ENCODE measurements at places on chromosomes 3 and 15.

- DNase-seq = no peak
Measured at GRCh38 chr3:15345066-15345607, 12.8 kb upstream of the SH3BP5 start.

DNA sequence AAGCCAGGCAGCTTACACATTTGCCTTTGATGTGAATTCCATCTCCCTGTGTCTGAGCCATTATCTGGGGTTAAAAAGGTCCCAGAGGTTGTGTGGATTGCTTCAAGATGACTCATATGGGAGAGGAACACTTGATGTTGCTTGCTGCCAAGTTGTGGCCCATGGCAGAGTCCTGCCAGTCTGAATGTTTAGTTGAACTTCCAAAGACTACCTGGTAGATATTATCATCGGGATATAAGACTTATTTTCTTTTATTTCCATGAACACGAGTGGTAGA, 85.6 kb downstream of the TJP1 start:
- DNase-seq = peak; percentile 85

DNA sequence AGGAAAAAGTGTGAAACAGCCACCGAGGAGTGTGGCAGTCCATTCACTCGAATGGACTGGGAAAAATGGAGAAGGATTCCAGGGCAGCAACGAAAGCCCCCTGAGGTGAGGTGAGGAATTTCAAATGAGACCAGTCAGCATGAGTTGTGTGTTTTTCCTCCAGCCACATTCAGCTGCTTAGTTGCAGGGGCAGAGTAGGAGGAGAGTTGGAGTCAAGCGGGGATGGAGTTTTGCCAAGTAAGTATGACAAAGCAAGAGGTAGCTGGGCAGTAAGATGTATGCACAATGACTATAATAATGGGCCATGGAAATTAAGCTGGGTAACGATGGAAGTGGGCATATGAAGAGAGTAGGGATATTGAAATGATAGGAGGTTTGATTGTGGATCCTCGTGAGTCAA, 64.4 kb downstream of the CCDC54 start:
- DNase-seq = no peak

DNA sequence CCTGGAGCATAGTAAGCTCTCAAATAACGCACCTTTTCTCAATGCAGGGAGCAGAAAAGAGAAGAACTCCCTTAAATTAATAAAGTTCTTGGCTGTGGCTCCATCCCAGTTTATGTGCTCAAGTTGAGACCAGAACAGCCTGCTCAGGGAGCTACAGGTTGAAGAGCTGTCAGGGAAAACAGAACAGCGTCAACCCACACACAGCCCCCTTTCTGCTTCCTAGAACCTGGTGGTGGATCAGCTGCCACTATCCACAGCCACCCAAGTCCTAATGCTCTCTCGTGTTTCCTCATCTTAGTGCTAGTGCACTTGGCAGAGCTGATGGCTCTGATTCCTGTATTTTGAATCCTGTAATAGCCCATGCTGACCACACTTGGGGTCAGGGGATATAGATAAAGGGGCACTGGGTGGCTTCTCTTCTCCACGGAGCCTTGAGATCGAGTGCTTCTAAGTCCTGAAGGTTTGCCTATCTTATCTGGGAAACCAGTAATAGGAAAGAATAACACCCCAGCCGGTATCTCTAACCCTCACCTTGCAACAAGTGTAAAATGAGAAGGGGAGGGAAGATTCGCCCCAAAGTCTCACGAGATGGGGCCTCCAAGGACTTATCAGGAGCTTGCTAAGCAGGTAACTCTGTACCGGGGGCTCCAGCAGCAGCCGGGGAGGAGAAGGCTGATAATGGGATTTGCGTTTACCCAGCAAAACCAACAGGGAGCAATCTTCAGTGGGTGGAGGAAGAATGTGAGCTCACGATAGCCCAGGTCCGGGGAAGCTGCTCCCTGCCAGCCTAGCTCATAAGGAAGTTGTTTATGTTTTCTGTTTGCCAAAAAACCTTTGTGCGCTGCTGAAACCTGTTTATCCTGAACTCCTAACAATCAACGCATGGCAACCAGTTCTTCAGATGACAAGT, 136.2 kb upstream of the ICE2 start:
- DNase-seq = no peak

- no peak for DNase-seq
Measured at GRCh38 chr3:58608648-58609047, 31.5 kb upstream of the FAM107A start.

GRCh38 chr15:91499774-91500383, 353.6 kb upstream of the SLCO3A1 start:
- no peak for DNase-seq

GRCh38 chr3:57942872-57943283, 65.3 kb upstream of the FLNB start:
- DNase-seq = no peak

DNA sequence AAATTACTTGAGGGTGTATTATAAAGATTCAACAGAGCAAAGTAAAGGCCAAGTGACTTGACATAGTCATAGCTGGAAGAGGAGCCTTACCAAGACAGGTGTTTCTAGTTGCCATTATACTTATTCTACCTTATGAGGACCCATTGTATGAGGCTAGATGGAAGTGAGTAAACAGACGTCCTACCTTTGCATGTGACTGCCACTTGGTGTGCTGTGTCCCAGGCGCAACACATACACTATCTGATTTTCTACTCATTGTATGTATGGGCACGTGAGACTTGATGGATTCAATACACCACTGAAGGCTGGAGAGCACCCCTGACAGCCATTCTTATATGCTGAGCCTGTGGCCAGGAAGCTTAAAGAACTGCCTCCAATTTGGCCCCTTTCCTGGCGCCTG, 40.5 kb downstream of the BOC start:
- no peak for DNase-seq

DNA sequence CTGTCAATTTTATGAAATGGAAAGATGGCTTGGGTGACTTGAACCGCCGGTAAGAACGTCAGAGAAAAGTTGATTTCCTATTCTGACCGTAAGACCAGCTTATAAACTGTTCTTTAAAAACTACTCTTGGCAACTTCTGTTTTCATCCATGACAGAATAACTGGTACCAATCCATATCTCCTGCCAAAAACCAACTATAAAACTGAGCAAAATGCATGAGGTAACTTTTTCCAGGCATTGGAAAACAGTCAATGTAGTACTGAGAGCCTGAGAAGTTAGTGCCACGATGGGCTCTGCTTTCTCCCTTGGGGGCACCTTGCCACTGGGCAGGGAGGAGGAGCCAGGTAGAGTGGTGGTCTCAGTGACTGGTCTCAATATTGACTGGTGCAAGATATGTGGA, 615.2 kb upstream of the TBL1XR1 start:
- no peak for DNase-seq

DNA sequence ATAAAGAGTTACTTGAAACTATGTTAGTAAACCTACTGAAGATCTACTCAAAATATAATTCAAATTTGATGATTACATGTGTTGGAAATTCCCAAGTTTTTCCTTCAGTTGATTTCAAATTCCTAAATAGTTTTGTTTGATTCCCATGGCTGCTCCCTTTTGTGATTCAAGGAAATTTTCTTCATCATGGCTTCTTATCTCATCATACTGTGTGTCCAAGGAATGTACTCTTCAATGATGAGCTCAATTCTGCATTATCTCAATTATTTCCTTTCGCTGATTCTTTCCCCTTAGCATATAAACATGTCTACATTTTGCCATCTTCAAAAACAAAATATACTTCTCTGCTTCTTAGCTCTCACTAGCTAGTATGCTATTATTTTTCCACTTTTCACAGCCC, 460.4 kb upstream of the NAALADL2 start:
- DNase-seq = no peak

DNA sequence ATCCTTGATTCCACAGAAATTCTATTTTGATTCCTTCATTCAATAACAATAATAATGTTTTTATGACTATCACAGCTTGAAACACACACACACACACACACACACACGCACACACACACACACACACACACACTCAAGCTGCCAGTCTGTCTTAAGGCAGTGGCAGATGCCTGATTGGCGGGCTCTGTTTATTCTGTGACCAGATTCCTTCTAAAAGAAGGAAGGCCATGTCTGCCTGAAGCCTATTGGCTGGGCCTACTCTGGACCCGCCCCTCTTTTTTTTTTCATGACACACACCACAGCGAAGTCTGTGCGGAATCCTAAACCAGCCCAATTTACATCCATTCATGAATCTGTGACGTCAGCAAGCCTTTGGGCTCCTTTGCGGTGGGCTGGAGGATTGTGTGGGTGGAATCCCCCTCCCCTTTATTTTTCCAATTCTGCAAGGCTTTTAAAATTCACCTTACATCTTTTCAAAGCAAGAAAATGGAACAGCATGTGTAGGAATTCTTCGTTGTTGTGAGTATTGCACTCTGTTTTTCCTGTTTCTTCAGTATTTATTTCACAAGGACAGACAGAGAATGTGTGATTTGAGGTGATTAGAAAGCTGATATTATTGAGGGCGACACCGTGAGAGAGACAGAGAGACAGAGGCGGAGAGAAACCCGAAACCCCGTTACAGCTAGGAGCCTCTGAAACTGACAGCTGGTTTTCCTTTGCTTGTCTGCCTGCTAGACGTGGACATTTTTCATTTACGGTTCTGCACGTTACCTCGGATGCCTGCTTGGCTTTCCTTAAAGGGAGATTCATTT, at the start of gene MAP3K13:
Gene MAP3K13, plus strand, starts transcription at position 287 of the 812 bp plus-strand sequence. CDS start 65,446 bp downstream, outside the sequence.
- peak; percentile 93 for DNase-seq

DNA sequence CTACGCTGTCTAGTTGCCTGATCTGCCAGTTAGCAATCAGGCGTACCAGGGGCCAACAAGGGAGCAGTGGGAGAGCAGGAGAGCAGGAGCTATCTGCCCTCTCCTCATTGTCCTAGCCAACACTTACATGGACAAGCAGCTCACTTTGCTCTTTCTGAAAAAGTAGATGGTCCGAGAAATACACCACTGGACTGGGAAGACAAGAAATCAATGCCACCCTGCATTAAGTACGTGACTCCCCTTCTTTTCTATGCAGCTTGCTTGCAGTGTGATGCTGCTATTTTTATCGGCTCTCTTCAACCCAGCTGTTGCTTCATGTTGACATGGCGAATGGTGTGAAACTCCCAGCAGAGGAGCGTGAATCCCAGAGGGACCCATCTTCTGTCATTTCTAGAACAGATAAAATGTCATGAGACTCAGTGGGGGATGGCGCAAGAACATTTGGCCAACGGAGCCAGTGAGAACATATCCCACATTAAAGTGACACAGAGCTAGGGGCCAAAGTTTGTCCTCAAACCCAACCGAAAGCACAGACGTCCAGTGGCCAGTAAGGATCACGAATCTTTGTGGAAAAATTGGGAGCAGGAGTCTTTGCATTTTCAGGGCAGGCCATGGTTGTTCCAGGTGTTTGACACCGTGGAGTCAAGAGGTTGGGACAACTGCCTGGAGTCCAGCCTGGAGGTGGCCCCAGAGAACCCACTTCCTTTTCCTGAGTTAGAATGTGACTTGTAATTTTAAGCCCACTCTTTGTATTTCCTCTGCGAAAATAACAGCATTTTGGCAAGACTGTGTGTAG, 53.7 kb upstream of the MEF2A start:
- DNase-seq = no peak

GRCh38 chr3:134917631-134918030, 122.6 kb downstream of the EPHB1 start:
- no peak for DNase-seq

- DNase-seq = no peak
Measured at GRCh38 chr3:184255291-184256039, 5.9 kb downstream of the CAMK2N2 start.

DNA sequence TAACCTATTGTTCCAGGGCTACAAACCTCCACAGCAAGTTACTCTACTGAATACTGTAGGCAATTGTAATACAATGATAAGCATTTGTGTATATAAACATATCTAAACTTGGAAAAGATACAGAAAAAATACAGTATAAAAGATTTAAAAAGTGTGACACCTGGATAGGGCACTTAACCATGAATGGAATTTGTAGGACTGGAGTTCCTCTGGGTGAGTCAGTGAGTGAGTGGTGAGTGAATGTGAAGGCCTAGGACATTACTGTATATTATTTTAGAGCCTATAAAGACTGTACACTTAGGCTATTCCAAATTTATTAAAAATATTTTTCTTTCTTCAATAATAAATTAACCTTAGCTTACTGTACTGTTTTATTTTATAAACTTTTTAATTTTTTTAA, 38.4 kb upstream of the SLC25A36 start:
- no peak for DNase-seq
